Islet precursor cell (in vitro differentiated cells): ENCODE measurements at places on chromosomes 2 and 18.

DNA sequence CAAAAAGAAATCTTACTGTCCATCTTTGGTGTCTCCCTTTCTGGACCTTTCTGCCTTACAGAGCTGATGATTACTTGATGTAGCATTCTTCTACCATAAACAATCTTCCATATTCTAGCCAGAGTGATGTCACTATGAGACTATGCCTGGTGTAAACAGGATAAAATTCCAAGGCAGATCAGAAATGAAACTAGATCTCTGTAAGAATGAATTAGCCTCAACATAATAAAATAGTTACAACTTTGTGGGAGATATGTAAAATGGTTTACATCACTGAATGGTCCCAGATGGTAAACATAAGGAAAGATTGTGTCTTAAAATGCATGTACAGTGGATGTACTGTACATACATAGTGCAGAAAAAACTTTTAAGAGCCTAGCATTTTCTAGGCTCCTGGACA is 112.3 kb upstream of the ZNF521 start:
- DNase-seq = no peak

GRCh38 chr2:166519391-166519962 is 25.4 kb upstream of the SCN7A start:
- DNase-seq = no peak

DNA sequence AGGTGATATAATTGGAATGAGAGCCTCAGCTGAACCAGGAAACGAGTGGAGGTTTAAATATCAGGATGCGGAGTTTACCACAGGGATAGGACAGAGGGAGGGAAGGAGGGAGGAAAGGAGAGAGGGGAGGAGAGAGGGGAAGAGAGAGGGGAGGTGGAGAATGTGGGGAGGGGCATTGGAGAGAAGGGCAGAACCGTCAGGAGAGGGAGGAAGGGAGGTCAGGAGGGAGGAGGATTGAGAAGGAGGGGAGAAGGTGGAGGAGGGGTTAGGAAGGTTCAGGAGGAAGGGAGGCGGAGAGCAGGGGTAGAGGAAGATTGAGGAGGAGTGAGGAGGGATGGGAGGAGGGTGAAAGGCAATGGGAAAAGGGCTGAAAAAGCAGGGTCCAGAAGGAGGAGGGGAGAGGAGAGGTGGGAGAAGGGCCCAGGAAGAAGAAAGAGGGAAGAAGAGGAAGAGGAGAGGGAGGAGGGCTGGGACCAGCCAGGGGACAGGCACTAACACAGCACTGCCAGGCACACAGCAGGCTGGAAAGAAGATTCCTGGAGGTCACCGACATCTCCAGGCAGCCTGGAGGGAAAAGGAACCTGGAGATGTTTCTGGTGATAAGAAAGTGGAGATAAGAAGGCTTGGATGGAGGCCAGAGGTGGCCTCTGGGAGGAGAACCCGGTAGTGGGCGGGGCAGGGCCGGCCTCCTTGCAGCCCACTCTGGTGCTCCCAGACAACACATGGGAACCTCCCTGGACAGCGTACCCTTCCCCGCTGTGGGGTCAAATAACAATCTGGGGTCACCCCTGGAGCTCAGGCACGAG is 176.7 kb upstream of the SMAD2 start:
- no peak for DNase-seq

DNA sequence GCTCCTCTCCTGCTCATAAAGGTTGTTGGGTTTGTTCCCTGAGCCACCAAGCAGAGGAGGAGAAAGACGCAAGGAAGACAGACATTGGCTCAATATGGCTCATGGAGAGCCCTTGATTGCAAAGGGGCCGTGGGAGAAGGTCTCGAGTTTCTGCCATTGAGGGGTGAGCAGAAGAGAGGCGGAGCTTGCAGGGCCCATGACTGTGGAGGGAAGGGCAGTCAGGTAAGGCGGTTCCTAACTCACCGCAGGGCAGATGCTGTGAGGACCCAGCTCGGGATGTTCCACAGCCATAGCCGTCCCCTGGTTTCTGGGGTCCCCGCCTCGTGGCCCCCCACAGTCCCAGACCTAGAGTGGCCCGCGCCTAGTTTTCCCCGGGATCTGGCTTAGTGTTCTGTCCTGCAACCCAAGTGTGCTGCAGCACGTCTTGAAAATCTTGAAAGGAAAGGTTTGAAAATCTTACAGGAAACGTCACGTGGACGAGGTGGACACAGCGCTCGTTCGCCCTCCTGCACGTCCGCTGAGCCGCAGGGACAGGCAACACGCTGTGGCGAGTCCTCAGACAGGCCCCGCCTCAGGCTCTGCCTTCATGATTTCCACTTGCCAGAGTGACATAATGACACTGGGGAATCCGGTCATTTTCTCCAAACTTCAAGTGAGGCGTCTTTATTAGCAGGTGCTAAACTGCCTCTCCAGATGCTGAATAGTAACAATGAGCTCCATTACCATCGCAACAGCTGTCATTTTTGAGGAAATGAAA is 105.5 kb upstream of the HDAC4 start:
- no peak for DNase-seq
